ENCODE measurements at places on chromosomes 1 and 21. TPM values are rescaled to one million over a fixed set of nuclear protein-coding genes. Genes with fewer than 3 reads are reported as not detected.

GRCh38 chr21:45033791-45034555 is 40.4 kb upstream of the ADARB1 start:
- DNase-seq: no peak

DNA sequence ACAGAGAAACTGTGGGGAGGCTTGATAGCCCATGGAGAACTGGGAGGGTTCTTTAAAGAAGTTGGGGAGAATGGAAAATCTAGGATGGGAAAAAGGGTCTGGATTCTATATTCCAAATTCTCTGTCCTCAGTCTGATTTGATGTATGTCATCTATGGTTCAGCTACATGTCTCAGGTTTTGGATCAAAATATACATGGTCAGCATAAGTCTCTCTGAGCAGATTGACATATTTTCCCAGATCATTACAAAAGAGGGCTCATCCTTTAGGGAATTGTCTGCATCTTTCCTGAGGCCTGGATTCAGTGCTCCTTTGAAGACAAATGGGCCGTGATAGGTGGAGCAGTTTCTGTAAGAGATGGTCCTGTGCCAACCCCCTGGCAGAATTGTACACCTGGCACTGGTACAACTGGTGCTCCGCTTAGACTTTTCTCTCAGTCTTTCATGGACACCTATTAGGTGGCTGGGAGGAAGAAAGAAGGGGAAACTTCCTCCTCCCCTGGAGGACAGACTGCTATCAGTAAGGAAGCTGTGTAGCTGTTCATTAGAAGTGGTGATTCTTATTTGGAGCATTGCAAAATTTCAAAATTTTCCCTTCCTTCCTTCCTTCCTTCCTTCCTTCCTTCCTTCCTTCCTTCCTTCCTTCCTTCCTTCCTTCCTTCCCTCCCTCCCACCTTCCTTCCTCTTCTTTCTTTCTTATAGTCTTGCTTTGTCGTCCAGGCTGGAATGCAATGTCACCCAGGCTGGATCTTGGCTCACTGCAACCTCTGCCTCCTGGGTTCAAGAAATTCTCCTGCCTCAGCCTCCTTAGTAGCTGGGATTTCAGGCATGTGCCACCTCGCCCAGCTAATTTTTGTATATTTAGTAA is 26.1 kb upstream of the RGL1 start:
- no peak for DNase-seq

The ACOT11 gene
- total RNA-seq: 4.1 TPM

GRCh38 chr1:234118911-234119310 is 214.4 kb downstream of the SLC35F3 start:
- DNase-seq: no peak

GRCh38 chr1:226597616-226598454 is 49.3 kb downstream of the STUM start:
- no peak for DNase-seq

The TRABD2B gene
- 0.44 TPM for total RNA-seq

- DNase-seq: peak; percentile 44
These were observed 81.8 kb upstream of the SGIP1 start for GRCh38 chr1:66452162-66452561.

DNA sequence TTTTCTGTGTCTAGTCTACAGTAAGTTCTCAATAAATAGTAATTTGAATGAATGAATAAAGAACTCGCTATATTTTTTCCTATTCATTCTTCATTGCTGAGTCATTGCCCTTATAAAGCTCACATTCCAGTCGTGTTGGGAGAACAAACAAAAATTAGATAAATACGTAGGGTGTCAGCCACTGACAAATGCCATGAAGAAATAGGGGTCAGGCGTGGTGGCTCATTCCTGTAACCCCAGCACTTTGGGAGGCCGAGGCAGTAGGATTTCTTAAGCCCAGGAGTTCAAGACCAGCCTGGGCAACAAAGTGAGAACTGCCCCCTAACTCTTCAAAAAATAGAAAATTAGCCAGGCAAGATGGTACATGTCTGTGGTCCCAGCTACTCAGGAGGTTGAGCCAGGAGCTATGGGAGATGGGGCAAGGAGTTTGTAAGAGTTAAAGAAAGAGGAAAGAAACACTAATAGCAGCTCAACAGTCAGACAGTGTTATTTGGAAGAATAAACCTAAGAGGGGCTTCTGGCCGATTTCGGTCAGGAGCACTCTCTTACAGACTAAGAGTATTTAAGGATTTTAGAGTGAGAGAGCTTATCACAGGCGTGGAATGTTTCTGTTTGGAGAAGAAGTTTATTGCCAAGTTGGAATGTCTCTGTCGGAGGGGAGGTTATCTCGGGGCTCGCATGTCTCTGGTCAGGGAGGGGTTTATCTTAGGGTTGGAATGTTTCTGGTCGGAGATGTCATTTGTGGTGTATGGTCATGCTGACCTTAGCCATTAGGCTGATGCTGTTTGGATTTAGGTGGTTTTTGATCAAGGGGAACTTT is 1.8 kb upstream of the CHML start:
- DNase-seq: peak; percentile 96

- DNase-seq: peak; percentile 75
These were observed 102.7 kb upstream of the NGF start for GRCh38 chr1:115440733-115441132.

DNA sequence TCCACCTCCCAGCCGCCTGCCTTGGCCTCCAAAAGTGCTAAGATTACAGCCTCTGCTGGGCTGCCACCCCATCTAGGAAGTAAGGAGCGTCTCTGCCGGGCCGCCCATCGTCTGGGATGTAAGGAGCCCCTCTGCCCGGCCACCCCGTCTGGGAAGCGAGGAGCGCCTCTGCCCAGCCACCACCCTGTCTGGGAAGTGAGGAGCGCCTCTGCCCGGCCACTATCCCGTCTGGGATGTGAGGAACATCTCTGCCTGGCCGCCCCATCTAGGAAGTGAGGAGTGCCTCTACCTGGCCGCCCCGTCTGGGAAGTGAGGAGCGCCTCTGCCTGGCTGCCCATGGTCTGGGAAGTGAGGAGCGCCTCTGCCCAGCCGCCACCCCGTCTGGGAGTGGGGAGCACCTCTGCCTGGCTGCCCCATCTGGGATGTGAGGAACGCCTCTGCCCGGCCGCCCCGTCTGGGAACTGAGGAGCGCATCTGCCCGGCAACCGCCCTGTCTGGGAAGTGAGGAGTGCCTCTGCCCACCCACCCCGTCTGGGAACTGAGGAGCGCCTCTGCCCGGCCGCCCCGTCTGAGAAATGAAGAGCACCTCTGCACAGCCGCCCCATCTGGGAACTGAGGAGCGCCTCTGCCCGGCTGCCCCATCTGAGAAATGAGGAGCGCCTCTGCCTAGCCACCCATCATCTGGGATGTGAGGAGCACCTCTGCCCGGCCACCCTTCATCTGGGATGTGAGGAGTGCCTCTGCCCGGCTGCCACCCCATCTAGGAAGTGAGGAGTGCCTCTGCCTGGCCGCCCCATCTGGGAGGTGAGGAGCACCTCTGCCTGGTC is 137.8 kb upstream of the PALMD start:
- DNase-seq: no peak

DNA sequence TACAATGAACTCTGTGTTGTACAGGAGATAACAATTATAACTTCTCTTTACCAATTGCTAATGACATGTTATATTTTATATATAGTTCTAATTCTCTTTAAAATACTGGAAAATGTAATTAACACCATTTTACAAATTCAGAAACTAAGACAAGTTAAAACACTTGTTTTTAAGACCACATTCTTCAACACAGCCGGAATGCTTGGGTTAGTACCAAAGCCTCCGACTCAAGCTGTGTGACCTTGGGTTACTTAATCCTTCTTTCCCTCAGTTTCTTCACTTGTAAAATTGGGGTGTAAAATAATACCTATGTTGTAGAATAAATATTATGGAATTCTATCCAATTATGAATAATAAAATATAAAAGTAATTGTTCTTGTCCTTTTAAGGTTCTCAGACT is 378.7 kb downstream of the USH2A start:
- no peak for DNase-seq

All from PC-3 (cell line).